ENCODE measurements at places on chromosomes 16 and 17.

GRCh38 chr17:5561736-5562571 is 22.4 kb downstream of the NLRP1 start:
- no peak for DNase-seq

GRCh38 chr16:79272141-79272577 is 328.4 kb downstream of the MAF start:
- no peak for DNase-seq

DNA sequence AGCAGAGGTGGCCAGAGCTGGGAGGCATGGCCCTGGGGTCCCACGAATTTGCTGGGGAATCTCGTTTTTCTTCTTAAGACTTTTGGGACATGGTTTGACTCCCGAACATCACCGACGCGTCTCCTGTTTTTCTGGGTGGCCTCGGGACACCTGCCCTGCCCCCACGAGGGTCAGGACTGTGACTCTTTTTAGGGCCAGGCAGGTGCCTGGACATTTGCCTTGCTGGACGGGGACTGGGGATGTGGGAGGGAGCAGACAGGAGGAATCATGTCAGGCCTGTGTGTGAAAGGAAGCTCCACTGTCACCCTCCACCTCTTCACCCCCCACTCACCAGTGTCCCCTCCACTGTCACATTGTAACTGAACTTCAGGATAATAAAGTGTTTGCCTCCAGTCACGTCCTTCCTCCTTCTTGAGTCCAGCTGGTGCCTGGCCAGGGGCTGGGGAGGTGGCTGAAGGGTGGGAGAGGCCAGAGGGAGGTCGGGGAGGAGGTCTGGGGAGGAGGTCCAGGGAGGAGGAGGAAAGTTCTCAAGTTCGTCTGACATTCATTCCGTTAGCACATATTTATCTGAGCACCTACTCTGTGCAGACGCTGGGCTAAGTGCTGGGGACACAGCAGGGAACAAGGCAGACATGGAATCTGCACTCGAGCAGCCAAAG is 2.3 kb downstream of the CSF3 start:
- DNase-seq = no peak

GRCh38 chr17:700504-701094 is 14.0 kb downstream of the VPS53 start:
- peak; percentile 29 for DNase-seq

GRCh38 chr17:48378238-48378637 is 51.8 kb downstream of the SKAP1 start:
- DNase-seq = no peak

DNA sequence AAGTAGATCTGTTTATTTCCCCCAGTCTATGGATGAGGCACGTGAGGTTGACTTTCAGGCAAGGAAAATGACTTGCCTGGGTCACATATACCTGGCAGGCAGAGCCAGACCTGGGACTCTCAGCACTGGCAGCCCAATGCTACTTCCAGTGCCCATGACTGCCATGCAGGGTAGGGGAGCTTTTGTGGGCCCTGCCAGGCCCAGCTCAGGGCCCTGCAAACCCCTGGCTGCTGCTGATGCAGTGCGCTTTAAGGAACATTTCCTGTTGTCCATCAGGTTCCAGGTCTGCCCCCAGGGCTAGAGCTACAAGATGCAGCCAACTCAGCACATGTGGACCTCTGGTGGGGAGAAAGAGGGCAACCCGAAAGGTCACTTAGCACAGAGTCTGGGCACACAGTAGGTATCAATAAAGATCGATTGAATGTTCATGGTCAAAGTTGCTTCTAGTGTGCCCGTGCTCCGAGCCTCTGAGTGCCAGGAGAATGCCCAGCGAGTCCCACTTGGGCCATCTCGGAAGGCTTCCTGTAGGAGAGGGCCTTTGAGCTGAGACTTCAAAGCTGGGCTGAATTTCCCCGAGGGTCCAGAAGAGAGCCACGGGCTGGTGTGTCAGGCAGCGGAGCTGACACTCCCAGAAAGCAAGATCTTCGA is 513 bp upstream of the TBX21 start:
- DNase-seq = no peak

DNA sequence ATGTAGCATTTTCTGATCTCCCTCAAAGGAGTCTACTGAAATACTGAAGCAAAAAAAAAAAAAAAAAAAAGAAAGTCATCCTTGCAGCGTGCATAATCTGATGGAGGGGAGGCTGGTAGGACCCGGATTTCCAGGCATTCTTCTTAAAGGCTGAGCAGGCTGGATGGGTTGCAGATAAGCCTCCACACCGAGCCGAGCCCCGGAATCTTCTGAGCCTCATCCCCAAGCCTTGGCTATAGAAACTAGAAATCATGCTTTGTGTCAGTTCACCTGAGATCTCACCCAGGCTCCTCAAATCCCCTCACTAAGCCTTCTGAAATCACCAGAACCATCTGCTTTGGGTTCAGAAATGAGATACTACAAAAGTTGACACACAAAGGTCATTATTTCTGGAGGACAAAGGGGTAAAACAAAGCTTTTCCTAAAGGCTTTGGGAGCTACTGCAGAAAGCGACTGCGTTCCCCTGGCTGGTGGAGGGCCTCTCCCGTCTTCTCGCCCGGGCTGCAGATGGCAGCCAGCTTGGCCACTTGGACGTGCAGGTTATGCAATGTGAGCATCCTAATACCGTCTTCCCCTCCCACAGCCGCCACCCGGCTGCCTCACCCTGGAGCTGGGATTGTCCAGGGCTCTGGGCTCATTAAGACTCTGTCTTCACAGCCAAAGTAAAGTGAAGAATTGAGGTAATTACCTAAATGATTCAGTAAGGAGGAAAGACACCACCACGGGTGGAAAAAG is 4.7 kb upstream of the CACNG4 start:
- DNase-seq = no peak

DNA sequence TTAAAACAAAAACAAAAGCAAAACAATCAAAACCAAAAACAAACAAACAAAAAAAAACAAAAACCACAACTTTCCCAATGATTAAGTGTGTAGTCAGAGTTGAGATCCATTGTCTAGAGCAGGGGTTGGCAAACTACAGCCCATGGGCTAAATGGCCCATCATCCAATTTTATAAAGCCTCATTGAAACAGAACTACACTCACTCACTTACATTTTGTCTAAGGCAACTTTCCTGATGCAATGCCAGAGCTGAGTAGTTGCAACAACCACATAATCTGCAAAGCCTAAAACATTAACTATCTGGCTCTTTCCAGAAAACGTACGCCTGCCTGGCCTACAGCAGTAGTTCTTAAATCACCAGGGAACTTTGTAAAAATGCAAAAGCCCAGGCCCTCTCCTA is 124.1 kb downstream of the SOX9 start:
- no peak for DNase-seq

DNA sequence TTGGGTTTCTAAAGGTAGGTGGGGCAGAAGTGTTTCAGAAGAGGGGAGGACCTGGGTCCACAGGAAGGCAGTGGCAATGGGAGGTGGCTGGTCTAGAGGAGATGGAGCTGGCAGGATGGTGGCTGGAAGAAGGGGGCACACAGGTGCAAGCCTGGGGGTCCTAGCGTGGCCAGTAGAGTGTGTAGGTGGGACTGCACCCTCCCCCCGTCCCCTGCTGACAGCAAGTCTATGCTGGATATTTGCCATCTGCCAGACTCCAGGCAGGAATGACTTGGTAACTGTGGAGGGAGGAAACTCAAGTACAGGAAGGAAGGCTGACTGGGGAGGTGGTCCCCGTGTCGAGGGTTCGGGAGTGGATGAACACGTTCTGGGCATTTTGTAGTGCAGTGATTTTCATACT is 8.6 kb downstream of the MED9 start:
- no peak for DNase-seq

GRCh38 chr17:13920413-13920812 is 148.9 kb upstream of the COX10 start:
- no peak for DNase-seq
